ENCODE measurements at places on chromosomes 5 and 9. TPM values are rescaled to one million over a fixed set of nuclear protein-coding genes. Genes with fewer than 3 reads are reported as not detected.

GRCh38 chr9:98107926-98108325 lies 11.1 kb downstream of the TRIM14 start:
- H3K36me3 ChIP-seq = no peaks in the 10 kb centered on the region
- H3K27ac ChIP-seq = no peak overlapping the region
- DNase-seq = no peak
- no peak overlapping the region for H3K4me3 ChIP-seq
- no peaks in the 10 kb centered on the region for H3K4me1 ChIP-seq

- DNase-seq = no peak
- no peaks in the 10 kb centered on the region for H3K27me3 ChIP-seq
- no peaks in the 10 kb centered on the region for H3K36me3 ChIP-seq
- no peak overlapping the region for H3K4me3 ChIP-seq
These were observed 295.7 kb downstream of the KCNN2 start for GRCh38 chr5:114657342-114658130.

DNA sequence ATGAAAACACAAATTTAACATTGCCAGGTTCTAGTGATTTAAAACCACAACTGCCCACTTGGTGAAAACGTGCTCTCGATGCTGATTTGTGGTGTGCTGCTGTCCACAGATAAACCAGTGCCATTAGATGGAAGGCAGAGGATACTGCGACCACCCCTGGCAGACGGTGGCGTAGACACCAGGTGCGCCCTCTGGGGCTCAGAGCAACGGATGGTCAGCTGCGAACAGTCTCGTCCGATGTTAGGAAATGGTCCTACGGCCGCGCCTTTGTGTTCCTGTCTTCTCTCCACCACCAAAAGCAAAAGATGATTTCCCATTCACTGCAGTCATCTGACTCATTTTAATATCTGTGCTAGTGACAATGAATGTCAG lies 43.2 kb downstream of the UBE2QL1 start:
- DNase-seq = no peak
- H3K36me3 ChIP-seq = no peaks in the 10 kb centered on the region
- no peaks in the 10 kb centered on the region for H3K4me1 ChIP-seq
- H3K4me3 ChIP-seq = no peak overlapping the region
- H3K27ac ChIP-seq = no peak overlapping the region

DNA sequence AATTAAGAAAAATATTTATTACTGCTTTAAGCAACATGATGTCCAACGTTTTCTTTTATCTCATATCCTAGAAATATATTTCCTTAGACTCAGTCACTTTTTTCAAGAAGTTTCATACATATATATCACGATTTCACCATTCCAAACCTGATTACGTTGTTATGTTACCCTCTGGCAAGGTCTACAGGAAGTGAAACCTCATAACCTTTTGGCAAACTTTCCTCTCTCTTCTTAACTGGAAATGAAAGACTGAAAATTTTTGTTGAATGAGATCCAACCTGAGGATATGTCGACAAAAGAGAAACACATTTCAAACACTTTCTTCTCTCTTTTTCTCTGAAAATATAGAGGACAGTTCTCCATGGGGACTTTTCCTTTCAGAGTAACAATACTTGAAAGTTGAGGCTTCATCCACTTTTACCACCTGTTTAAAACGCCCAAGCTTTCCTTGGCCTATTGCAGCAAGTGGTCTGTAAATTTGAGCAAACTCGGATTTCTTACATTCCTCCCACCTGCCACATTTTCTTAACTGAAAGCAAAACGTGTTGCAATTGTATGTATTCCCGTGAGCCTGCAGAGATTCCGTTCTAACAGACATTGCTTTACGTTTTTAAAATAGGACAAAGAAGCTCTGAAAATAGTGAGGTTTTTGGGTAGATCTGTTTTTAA lies 298.1 kb downstream of the CETN3 start:
- H3K27ac ChIP-seq = no peak overlapping the region
- H3K36me3 ChIP-seq = no peaks in the 10 kb centered on the region
- H3K4me3 ChIP-seq = no peak overlapping the region
- DNase-seq = no peak
- no peaks in the 10 kb centered on the region for H3K4me1 ChIP-seq

Gene POLR1E
- total RNA-seq = 13.2 TPM

Gene FLT4
- total RNA-seq = 23.8 TPM

Gene PLAC8L1
- not detected for total RNA-seq

Gene HTR4
- 0.26 TPM for total RNA-seq

Gene CDKN2B
- total RNA-seq = 11.8 TPM

DNA sequence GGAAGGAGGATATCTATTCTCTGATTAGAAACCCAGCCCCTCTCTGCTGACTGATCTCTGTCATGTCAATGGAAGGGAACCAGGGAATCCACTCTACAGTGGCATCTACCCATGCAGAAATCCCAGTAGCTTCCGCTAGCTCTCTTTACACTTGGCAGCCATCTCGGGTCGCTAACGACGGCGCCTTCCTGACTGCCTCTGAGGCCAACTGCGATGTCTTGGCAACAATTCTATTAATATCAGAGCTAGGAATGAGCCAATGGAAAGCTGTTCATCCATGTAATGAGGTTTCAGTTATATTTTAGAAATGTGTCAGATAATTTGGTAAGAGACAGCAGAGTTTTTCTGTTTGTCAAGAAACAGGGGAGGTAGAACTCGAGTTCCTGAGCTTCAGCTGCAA lies 67.6 kb upstream of the ATP10B start:
- H3K4me1 ChIP-seq = no peaks in the 10 kb centered on the region
- no peak overlapping the region for H3K27ac ChIP-seq
- no peak for DNase-seq

GRCh38 chr5:158812408-158812807 lies 287.3 kb downstream of the EBF1 start:
- no peaks in the 10 kb centered on the region for H3K27me3 ChIP-seq
- no peaks in the 10 kb centered on the region for H3K4me1 ChIP-seq
- H3K36me3 ChIP-seq = no peaks in the 10 kb centered on the region
- no peak for DNase-seq
- H3K4me3 ChIP-seq = no peak overlapping the region

Gene RANBP3L
- 4.0 TPM for total RNA-seq

- no peak overlapping the region for H3K4me3 ChIP-seq
- H3K27me3 ChIP-seq = no peaks in the 10 kb centered on the region
- H3K4me1 ChIP-seq = peaks cover 17% of the 10 kb centered on the region
- H3K27ac ChIP-seq = no peak overlapping the region
- H3K36me3 ChIP-seq = no peaks in the 10 kb centered on the region
These were observed 266.6 kb downstream of the PIK3R1 start for GRCh38 chr5:68482199-68482598.

GRCh38 chr5:82011761-82012160 lies 39.9 kb downstream of the ATG10 start:
- no peaks in the 10 kb centered on the region for H3K36me3 ChIP-seq
- H3K27me3 ChIP-seq = no peaks in the 10 kb centered on the region
- no peak overlapping the region for H3K4me3 ChIP-seq
- no peaks in the 10 kb centered on the region for H3K4me1 ChIP-seq
- H3K27ac ChIP-seq = no peak overlapping the region
- DNase-seq = no peak
